ENCODE measurements at places on chromosomes 3 and 15.

- no peak for DNase-seq
These were observed 32.7 kb downstream of the WDR76 start for GRCh38 chr15:43859546-43859945.

- no peak for DNase-seq
These were observed 8.5 kb downstream of the SEMA4B start for GRCh38 chr15:90209591-90209990.

DNA sequence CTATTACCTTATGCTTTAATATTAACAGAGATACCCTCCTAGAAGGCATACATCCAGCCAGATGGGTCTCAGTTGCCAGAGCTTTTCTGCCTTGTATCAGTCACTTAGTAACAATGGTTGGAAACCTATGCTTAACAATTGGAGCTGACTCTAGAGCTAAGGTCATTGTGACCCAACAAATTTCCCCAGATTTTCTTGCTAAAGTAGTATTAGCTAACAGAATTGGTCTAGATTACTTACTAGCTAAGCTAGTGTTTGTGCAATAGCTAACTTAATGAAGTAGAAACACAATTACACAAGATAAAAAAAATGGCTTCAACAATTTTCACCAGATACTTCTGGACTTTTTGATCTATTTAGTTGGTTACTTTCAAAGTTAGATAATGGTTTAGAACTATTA is 236.9 kb downstream of the NSUN3 start:
- DNase-seq: no peak

- DNase-seq: no peak
These were observed 19.1 kb downstream of the RNF13 start for GRCh38 chr3:149832086-149832485.

GRCh38 chr15:77042245-77042919 is 28.5 kb downstream of the TSPAN3 start:
- no peak for DNase-seq

GRCh38 chr3:69320871-69321271 is 65.0 kb downstream of the FRMD4B start:
- DNase-seq: no peak
